ENCODE measurements at places on chromosomes 16 and 17.

DNA sequence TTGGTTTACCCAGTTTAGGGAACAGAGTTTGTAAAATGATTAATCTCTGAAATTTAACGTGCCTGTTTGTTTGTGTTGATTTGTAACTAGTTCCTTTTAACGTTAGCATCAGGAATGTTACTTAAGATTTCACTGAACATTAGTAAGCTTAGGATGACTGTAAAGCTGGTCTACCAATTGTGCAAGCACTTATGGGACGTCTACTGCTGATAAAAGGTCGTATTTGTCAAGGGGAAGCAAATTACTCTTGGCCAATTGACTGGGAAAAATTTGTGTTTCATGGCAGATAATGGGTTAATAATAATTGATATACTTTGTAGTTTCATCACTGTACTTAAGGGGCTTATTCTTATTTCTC lies 11.8 kb downstream of the METTL9 start:
- no peak for DNase-seq

DNA sequence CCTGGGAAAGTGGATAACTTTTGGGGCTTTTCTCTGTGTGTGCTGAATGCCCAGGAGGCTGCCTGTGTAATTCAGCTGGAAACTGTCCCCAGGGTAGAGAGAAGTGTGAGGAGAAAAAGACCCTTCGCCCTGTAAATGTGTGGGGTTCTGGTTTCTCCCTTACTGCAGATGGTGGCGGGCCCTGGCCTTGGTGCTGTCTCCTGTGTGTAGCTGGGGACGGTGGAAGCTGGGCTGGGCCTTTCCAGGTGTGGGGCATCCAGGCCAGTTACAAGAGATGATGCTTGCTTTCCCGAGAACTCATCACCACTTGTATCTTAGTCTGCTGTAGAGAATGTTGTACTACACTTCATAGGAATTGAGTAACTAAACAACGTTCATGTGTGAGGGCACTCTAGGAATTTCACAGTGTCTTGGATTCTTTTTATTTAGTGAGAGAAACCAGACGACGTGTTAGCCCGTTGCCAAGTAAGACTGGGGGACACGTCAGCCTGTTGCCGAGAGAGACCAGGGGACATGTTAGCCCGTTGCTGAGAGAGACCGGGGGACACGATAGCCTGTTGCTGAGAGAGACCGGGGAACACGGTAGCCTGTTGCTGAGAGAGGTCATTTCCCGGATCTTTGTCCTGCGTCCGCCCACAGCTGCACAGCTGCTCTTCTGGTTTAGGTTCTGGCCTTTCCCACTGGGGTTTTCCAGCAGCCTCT lies 43.1 kb downstream of the TBCD start:
- DNase-seq, result no peak

GRCh38 chr17:3812771-3813170 lies 11.8 kb upstream of the ITGAE start:
- DNase-seq, result no peak

DNA sequence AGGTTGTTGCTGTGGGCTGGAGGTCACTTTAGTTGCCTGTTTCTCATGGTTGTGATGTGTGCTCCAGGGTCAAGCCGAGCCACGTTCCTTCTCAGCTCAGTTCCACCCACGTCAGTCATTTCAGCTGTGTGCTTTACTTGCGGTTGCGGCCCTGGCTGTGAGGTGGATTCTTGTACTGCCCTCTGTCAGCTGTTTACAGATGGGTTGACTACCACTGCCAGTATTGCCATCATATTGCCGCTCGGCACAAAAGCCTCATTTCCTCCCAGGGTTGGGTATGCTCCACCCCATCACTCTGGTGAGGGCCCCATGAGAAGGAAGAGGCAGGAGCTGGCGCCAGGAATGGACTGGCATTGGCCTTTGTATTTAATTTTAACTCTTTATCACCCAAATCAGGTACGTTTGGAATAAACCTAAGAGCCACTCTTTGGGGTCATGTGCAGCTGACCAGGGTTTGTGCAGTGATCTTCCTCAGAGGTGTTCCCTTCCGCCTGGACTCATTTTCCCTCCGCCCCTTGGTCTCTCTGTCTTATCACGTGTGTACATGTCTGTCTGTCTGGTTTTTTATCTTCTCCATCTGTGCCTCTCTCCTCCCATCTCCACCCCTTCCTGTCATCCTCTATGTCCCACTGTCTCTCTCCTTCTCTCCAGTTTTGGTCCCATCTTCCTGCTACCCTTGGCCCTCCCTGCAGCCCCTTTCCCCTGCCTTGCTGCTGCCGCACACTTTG lies 25.0 kb downstream of the METTL22 start:
- DNase-seq, result no peak

DNA sequence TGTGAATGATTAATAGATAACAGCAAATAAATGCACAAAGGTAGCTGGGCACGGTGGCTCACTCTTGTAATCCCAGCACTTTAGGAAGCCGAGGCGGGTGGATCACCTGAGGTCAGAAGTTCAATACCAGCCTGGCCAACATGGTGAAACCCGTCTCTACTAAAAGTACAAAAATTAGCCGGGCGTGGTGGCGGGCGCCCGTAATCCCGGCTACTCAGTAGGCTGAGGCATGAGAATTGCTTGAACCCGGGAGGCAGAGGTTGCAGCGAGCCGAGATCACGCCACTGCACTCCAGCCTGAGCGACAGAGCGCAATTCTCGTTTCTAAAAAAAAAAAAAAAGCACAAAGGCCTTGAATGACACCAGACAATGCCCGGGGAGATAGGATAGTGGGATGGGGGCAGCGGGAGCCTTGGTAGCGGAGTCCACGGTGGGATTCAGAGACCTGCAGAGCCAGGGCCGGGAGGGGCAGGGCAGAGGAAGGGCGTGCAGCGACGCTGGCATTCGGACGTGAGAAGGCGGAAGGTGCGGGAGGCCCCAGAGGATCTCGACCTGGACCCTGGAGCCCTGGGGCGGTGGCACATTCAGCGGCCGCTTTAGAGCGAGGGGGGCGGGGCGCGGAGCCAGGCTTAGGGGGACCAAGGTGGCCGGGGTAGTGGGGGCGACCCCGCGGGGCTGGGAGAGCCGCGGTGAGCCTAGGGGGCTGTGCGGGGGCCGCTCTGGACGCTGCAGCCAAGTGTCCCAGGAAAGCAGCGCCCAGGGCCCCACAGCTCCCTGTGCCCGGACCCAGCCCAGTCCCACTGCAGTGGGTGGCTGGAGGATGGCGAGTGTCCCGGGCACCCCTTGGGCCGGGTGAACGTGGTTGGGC lies 999 bp upstream of the FLYWCH2 start:
- DNase-seq, result no peak

All from HFF-Myc (cell line).